Fibroblast of skin of left quadriceps (primary cell): ENCODE measurements at places on chromosomes 7 and 10.

DNA sequence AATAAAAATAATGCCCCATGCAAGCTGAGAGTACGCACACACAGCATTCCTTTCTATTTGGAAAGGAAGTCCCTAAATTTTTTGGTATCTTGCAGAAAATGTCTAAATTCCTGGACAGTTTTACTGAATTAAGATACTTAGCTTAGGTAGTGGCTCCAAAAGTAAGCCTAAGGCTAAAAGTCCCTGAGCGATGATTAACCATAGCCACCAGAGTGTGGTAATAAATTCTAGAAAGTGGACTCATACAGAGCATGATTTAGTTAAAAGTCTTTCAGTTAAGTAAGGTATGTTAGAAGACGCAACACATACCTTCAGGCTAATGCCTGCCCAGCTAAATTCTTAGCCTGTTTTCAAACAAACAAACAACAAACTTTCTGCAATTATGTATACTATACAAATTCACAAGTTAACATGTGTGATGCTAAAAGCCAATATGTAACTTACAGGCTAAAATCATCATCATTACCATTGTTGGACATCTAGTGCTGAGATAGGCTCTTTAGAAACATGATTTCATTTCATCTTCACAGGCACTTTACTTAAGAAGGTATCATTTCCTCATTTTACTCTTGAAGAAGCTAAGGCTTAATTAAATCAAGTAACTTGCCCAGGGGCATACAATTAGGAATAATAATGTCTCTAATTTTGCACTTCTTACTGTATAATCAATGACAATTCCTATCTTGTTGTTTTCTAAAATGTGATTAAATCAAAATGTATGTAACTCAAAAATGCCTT, 261.4 kb upstream of the YAE1 start:
- no peak for DNase-seq

GRCh38 chr7:85230623-85231022, 43.8 kb upstream of the SEMA3D start:
- DNase-seq: no peak

DNA sequence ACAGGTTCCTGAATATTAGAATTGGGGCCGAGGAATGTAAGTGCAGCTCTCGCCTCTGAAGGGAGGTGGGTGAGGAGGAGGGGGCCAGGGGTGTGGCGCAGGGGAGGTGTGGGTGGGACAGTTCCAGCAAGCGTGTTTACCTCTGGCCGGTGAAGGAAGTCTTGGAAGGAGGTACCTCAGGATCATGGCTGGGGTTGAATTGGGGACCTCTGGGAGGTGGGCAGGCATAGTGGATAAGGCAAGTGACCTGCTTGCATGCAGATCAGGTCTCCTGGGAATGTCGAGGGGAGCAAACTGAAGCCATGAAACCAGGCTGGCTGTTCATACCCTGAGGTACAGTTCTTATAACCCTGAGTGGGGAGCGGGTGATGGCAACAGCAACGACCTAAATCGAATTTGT, 2.0 kb downstream of the ZNF775 start:
- DNase-seq: no peak

GRCh38 chr7:43612599-43613589, 30.0 kb downstream of the STK17A start:
- DNase-seq: peak; percentile 44

DNA sequence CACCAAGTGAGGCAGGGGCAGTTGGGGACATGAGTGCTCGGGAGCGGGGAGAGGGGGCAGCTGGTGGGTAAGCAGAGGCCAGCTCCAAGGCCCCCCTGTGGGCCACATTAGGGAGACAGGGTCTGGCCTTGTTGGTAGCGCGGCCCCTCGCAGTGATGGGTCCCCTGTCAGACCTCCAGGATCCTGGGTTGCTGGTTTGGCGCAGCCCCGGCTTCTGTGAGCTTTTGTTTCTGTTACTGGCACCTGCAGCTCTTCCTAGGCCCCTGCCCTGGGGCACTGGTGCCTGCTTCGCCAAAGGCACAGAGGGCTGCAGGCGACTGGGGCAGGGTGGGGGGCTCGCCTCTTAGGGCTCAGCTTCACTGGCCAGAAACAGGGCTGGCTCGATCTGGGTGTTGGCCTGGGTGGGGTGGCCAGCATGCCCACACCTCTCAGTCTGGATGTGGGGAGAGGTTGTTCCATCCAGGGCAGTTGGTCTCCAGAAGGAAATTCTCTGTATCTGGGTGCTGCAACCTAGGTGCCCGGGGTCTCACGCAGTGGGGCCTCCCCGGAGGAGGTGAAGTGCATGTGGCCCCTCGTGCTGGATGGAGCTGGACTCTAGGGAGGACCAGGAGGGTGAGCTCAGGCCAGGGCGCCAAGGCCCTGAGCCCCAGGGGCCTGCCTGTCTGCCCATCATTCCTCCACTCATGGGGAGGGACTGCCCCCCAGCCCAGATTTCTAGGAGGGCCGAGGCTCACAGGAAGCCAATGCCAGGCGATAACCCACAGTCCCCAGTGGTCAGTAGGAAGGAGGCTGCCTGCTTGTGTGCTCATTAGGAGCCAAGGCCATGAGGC, 138.6 kb downstream of the LHPP start:
- DNase-seq: no peak

GRCh38 chr10:36602374-36602773, 523.0 kb upstream of the ANKRD30A start:
- DNase-seq: peak; percentile 34

- no peak for DNase-seq
These were observed 18.6 kb upstream of the ADGRA1 start for GRCh38 chr10:133069033-133069525.

DNA sequence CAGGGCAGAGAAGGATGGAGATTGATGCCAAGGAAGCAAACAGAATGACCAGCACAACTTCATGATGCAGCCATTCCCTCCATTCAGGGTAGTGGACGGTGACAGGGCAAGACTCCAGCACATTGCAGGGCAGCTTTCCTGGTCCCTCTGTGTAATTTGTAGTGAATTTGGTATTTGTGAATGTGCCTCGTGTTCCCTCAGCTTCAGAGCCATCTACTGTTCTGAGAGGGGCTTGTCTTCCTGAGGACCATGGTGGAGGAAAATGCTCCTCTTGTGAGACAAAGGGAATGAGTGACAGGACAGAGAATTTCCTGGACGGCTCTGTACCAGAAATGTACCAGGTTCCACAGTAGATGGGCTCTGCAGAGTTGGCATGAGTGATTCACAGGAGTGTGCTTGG, 132.1 kb downstream of the ADRA2A start:
- no peak for DNase-seq

- DNase-seq: no peak
These were observed 135.6 kb upstream of the RET start for GRCh38 chr10:42941295-42941644.

DNA sequence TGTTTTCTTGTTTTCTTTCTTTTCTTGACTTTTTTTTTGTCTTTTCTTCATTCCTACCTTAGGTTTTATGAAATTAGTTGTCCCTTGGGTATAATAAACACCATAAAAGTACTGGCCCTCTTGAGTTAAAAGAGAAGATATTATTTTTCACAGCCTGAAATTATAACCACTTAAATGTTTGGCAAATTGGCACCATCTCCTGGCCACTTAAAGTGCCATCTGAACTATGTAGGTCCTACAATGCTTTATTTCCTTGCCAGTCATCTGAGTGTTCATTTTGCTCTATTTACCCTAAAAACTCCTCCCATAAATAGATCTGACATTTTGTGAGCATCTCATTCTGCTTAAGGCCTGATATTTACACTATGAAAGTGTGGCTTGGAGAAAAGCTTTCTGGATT, 98.9 kb upstream of the PRKCQ start:
- DNase-seq: no peak

- DNase-seq: no peak
These were observed 14.2 kb downstream of the SKAP2 start for GRCh38 chr7:26850193-26850651.

- DNase-seq: no peak
These were observed 36.8 kb downstream of the WIPF3 start for GRCh38 chr7:29843093-29843492.

GRCh38 chr7:31917256-31917655, 153.0 kb downstream of the PDE1C start:
- no peak for DNase-seq

DNA sequence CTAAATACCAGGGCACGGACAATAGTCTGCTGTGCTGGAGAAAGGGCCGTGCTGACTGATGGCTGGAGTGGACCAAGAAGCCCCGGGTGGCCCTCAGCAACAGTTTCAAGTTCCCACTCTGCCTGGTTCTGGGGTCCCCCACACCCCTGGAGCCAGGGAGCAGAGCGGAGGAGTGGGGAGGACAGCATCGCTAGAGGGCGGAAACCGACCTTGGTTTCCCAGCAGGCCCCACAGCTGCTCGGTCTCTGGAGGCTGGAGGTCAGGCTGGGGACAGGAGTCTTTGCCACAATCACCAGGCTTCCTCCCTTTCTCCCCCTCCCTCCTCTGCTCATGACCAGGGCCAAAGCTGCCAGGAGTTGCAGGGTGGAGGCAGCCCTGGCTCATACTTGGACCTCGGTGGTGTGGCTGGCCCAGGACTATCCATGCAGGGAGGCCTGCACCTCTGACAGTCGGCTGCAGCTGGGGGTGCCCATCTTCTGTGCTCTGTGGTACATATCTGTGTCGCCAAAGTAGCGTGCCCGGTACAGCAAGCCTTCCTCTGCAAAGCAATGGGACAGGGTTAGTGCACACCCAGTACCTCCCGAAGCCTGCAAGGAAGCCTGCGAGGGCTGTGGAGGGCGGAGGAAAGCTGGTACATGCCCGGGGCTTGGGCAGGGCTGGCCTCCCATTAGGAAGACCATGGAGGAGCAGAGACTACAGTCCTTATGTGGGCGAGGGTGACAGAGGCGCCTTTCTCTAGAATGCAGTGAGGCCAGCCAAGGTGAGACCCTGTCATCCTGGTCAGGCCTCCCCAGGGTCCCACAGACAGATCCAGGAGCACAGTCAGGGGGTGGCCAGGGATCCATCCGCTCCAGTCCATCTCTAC, 19.1 kb downstream of the DNAJB12 start:
- DNase-seq: no peak

GRCh38 chr7:99958564-99959227, 17.1 kb downstream of the AZGP1 start:
- DNase-seq: no peak

GRCh38 chr10:178208-178607, 43.0 kb downstream of the ZMYND11 start:
- no peak for DNase-seq

DNA sequence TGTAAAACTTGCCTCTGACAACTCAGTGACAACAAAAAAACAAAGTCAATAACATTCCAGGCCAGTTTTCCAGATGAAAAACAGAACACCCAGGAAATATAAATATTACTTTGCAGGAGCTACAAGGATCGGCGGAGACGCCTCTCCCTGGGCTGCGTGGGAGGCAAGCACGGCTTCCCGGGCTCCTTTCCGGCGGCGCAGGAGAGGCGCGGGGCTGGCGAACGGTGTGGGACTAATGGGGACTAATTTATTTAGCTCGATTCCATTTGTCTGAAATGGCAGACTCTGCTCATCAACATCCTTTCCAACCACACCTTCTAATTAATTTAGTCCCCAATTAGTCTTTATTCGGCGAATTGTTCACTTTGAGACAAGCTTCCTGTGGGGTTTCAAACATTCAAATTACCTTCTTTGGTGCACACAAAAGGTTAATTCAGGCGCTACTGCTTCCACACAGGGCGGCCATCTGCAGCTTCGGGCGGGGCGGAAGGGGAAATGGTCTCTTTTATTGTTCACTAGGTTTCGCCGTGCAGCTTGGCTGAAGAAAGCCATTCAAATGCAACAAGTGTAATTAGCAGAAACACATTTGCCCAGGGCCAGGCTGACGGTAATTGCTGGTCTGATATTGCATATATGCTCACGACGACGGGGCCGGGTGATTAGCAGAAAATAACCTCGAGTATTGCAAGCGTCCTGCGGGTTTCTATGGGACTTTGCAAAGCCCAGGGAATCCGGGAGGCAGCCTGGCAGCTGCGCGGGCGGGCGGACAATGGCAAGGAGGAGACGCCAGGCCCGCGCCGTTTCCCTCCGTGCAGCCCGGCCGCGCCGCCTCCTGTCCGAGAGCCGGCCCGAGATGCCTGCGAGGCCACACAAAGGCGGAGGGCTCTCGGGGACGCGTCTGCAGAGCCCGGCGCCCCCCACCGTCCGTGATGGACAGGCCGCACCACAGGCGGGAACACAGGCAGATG, 270.1 kb downstream of the PTPRN2 start:
- no peak for DNase-seq

GRCh38 chr7:46492466-46492865, 571.4 kb upstream of the IGFBP3 start:
- DNase-seq: no peak

- no peak for DNase-seq
These were observed 29.1 kb downstream of the GPRIN2 start for GRCh38 chr10:46527241-46527811.

DNA sequence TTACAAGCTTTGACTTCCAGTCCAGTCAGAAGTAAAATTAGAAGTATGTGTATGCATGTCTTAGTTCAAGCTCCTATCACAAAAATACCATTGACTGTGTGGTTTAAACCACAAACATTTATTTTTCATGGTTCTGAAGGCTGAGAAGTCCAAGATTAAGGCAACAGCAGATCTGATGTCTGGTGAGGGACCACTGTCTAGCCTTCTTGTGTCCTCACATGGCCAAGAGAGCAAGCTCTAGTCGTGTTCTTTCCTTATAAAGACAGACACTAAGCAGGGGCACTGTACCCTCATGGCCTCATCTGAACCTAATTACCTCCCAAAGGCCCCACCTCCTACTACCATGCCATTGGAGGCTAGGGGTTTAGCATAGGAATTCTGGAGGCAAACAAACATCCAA, 41.3 kb upstream of the ARL4A start:
- DNase-seq: no peak

- DNase-seq: no peak
These were observed 219.1 kb downstream of the EMX2 start for GRCh38 chr10:117761695-117762094.

- no peak for DNase-seq
These were observed 62.7 kb downstream of the CALML3 start for GRCh38 chr10:5587151-5588079.

GRCh38 chr7:100118388-100119071, 628 bp downstream of the TAF6 start:
- DNase-seq: no peak

DNA sequence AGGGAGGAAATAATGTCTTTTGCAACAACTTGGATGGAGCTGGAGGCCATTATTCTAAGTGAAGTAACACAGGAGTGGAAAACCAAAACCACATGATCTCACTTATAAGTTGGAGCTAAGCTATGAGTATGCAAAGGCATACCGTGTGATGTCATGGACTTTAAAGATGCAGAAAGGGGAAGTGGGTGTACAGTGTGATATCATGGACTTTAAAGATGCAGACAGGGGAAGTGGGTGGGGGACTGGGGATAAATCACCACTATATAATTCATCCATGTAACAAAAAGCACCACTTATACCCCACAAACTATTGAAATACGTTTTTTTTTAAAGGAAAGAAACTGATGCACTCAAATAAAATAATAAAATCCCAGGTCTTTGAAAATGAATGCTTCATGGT, 29.5 kb downstream of the LYZL2 start:
- no peak for DNase-seq

DNA sequence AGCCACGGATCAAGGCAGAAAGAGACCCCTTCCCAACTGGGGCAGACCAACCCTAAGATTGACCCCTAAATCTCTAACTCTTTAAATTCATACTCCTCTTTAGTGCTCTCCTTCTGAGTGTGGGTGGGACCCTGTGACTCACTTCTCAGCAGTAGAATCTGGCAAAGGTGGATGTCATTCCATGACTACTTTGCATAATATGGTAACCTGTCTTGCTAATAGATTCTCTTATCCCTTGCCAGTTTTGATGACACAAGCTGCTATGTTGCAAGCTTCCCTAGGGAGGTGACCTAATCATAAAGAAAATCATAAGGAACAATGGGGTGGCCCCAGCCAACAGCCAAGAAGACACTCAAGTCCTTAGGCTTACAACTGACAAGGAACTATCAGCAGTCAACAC, 155.4 kb upstream of the VWC2 start:
- no peak for DNase-seq

- DNase-seq: no peak
These were observed 233.1 kb upstream of the IGFBP3 start for GRCh38 chr7:46153951-46154787.
